CD4-positive, alpha-beta T cell treated with Interleukin-12 subunit alpha and Interleukin-12 subunit beta, for 1 hour (primary cell): ENCODE measurements at places on chromosomes 5 and 9.

GRCh38 chr5:56095579-56096102 lies 100.9 kb upstream of the IL6ST start:
- DNase-seq: no peak

DNA sequence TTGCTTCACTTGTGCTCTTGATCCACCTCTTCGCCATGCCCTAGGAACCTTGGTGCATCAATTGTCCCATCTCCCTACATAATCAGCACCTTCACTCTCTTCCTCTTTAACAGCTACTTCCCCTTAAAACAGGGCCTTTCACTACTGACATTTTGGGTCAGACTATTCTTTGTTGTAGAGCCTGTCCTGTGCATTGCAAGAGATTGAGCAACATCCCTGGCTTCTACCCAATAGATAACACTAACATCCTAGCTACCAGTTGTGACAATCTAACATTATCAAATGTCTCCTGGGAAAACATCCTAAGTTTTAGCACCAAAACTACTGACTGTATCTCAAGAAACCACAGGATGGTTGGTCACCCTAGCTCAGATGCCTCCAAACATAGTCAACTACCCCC lies 854.3 kb upstream of the DMAC1 start:
- no peak for DNase-seq

DNA sequence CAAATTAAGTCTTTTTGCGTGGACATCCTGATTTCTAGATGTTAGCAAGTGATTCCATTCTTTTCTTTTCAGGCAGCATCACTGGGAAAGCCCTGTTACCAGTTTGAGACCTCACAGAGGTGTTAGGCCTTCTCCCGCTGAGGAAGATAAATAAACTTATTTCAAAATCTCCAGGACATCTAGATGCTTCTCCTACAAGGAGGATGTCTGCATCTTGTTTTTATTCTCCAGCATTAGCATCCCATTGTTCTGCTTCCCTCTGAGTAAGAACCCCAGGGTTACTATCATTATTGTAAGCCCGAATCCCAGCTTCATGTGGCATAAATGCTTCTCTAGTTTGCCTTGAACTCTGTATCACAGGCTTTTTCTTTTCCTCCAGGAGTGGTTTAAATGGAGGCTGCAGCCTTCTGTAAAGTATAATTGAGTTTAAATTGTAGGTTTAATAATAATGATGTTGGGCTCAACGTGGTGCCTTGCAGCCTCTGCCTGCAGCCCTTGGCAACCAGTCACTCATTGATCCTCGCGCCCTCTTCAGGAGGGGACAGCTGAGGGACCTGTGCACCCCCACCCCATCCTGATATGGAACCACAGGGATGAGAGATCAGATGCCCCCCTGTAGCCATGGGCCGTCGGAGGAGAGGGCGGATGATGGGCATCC lies 114.9 kb downstream of the PDZD2 start:
- no peak for DNase-seq

- no peak for DNase-seq
These were observed 54.3 kb downstream of the ADRB2 start for GRCh38 chr5:148880696-148881095.

DNA sequence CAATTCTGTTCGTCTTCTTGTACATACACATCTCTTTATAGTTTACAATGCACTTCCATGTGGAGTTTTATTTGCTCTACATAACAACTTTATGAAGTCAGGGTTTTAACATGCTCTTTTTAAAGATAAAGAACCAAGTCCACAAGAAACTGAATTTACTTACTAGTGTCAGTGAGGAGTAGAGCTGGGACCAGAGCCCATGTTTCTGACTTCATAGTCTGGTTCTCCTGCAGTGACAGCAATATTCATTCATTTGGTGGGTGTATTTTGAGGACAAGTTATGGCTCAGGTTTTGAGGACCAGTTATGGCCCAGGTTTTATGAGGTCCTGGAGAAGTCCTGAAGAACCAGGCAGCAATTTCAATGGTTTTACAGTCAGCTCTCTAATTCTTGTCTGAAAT lies 481.9 kb upstream of the TNC start:
- no peak for DNase-seq

- no peak for DNase-seq
These were observed 217.5 kb upstream of the ACTBL2 start for GRCh38 chr5:57700072-57700471.

- DNase-seq: no peak
These were observed 34.7 kb downstream of the RNF145 start for GRCh38 chr5:159174511-159175168.

DNA sequence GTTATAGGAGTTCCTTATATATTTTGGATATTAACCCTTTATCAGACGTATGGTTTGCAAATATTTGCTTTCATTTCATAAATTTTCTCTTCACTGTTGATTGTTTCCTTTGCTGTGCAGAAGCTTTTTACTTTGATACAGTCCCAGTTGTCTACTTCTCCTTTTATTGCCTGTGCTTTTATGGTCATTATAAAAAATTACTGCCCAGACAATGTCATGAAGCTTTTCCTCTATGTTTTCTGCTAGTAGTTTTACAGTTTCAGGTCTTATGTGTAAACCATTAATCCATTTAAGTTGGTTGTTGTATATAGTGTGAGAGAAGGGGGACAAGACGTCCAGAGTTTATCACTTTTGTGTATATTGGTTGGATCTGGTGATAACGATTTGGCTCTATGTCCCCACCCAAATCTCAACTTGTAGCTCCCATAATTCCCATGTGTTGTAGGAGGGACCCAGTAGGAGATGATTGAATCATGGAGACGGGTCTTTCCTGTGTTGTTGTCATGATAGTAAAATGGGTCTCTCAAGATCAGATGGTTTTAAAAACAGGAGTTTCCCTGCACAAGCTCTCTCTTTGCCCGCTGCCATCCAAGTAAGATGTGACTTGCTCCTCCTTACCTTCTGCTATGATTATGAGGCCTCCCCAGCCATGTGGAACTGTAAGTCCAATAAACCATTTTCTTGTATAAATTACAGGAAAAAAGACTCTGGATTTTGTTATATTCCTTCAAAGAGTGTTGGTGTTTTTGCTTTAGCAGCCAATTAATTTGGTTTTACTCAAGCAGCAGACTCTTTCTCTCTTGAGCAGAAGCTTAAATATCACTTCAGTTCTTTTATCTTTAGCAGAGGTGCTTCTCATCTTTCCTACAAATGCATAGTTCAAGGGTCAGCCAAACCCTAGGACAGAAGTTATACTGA lies 13.7 kb downstream of the F2R start:
- DNase-seq: no peak

- no peak for DNase-seq
These were observed 129.0 kb upstream of the HMHB1 start for GRCh38 chr5:143682929-143683386.

DNA sequence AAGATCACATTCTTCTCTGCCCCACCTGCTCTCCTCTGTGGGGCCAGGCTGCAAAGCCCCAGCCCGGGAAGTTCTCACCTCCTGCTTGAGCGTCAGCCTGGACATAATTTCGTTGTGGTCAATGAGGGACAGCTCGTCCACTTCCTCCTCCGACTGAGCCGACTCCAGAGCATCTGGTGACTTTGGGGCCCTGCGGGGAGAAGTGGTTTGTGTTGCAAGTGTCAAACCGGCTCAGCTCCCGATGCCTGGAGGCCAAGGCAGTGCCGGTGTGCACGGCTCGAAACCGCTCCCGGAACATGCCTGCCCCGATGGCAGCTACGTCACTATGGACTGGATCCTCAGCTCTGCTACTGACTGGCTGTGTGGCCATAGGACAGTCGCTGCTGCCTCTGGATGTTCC lies 52.8 kb downstream of the PRRT1B start:
- DNase-seq: peak; percentile 12

DNA sequence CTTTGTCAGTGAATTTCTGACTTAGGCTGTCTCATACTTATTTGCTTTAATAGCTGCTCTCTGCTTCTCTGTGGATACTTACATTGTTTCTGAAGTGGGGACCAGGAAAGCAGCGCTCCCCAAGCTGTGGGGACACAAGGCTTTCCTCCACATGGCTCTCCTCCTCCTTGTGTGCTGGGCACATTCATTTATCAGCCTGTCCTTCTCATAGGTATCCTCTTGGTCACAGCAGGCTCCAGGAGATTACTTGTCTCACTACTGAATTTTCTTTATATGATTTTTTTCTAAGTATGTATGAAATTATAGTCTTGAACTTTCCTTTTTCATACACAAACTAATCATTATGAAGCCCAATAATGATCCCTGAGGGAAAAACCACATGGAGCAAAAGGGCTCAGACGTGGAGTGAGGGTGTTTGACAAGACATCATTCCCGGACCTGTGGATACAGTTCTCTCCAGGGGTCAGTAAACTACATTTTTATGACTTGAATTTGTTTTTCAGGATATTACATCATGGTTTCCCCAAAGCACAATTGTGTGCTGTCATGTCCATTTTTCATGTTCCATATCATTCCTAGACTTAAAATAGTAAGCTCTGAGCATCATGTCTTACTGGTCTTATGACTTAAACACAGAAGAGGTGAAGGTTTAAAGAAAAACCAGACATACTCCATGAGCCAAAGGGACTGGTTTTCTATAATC lies 234.5 kb downstream of the PCSK1 start:
- DNase-seq: no peak

DNA sequence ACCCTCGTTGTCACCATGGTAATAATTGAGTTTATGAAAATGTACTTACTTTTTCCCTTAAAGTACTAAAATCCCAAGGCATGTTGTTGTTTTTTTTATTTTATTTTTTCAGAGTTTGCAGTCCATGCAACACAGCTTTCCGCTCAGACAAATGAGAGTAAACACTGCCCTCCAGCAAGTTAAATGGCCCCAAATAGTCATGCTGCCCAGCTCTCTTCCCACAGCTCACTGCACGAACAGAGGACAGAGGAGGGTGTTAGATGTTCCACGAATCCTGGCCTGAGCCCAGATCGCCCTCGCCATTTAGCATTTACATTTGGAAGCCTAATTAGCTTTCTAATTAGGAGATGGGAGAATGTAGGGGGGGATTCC lies 1.9 kb downstream of the NIM1K start:
- no peak for DNase-seq

DNA sequence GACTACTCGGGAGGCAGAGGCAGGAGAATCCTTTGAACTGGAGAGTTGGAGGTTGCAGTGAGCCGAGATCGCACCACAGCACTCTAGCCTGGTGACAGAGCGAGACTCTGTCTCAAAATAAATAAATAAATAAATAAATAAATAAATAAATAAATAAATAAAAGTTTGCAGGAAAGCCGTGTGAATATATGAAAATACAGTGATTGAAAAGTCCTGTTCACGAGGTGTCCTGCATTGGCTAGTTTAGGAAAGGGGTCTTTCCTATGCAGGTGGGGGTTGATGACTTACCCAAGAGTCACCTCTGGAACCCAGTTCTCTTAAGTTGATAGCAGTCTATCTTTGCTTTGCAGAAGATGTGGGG lies 7.3 kb downstream of the TENT4A start:
- no peak for DNase-seq

- DNase-seq: no peak
These were observed 87.7 kb downstream of the MACIR start for GRCh38 chr5:103346162-103346748.

DNA sequence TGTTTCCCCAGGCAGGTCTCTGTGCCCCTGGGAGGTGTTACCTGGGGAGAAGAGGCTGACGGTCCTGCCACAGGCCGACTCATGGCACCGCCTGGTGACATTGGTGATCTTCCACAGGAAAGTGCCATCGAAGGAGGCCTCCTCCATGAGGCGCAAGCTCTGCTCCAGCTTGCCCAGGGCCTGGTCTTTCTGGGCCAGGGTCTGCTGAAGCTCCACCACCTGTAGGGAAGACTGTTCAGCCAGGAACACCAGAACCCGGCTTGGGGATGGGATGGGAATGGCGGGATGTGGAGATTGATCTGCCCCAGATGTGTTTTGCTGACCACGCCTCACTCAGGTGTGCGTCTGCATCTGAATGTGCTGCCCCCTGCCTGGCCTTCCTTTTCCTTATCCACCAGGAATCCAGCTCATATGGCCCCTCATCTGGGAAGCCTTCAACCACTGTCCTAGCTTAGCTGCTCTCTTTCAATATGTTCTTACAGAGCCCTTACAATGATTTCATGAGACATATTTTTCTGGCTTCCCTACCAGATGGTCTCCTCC lies 15.2 kb downstream of the TRAF1 start:
- DNase-seq: no peak

- no peak for DNase-seq
These were observed 114.0 kb downstream of the CARTPT start for GRCh38 chr5:71832812-71833715.

GRCh38 chr5:112929336-112930081 lies 7.5 kb upstream of the REEP5 start:
- peak; percentile 25 for DNase-seq

DNA sequence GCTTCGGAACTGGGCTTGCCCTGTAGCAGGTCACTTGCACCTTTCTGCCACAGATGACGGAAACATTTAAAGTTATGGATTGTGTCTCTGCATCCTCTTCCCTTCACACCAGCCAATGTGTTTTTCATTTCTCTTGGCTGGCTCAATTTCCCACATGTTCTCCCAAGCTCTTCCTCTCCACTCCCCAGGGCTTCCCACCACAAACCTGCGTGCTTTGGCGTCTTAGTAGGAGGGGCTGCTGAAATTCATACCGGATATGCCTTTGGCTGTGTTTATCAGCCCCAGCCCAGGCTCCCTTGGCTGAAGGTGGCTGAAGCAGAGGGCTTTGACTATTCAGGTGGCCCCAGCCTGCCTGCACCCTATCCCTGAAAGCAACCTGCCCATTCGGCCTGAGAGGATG lies 32.1 kb downstream of the ADRB2 start:
- DNase-seq: no peak

GRCh38 chr5:67693956-67694809 lies 497.6 kb upstream of the CD180 start:
- DNase-seq: no peak

DNA sequence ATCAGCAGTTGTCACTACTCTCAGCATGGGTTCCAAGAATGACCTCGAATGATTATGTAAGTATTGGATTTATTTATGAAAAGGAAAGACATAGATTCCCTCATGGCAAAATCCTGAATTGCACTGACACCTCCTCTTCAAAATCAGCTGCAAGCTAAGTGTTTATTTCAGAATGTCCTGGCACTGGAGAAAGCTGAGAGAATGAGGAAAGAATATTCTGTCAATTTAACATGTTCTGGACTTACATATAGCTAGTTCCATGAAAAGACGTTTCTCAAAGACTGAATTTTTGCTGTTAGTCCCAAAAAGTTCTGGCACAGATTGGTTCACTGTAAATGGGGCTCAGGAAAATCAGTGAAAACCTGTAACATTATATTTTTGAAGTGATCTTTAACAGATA lies 120.3 kb downstream of the NREP start:
- no peak for DNase-seq

GRCh38 chr9:76232861-76233489 lies 161.3 kb downstream of the RFK start:
- no peak for DNase-seq

DNA sequence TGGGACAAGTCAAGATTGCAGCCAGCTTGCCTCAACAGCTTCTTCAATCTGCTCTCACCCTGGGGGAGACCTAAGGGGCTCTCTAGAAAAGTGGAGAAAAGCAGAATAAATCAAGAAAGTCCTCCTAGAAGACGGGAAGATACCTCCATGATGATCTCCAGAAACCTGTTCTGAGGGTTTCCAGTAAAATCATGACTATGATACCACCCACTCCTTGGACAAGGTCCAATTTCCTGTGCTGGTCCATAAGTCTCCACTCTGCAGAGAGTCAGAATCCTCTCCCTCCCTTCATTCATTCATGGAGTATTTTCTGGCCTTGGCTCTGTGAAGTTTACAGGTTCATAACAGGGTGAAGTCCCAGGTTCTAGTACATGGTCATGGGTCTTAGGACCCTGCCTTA lies 168.6 kb downstream of the SLC12A2 start:
- DNase-seq: no peak
